Stimulated activated CD8-positive, alpha-beta memory T cell treated with anti-CD3 and anti-CD28 coated beads, Interleukin-4, amount 100 ng/mL, for 1 hour (primary cell): ENCODE measurements at places on chromosomes 4 and X.

- DNase-seq: no peak
Observed at GRCh38 chrX:57104406-57104805, 16.9 kb downstream of the SPIN2B start.

DNA sequence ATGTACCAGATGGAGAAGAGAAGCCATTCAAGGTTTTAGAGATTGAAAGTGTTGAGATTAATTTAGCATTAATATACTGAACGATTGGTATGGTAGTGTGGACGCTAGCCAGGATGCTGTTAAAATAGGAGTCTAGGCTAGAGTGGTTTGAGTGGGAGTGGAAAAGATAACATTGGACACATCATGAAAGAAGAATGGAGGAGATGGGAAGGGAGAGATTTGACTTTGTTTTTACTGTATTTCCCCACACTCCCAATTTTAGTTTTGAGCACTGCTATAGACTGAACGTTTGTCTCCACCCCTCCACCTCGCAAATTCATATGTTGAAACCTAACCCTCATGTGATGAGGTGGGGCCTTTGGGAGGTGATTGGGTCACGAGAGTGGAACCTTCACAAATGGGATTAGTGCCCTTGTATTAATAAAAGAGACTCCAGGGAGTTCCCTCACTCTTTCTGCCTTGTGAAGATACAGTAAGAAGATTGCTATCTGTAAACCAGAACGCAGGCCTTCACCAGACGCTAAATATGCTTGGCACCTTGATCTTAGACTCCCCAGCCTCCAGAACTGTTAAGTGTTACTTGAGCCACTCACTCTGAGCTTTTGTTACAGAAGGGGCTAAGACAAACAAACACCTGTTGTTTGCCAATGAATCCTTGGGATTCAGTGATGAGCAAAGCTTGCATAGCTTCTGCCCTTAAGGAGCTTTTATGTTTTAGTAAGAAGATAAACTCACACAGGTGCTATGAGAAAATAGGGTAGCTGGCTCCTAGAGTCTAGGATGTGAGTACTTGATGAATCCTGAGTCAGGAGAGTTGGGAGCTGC is 25.8 kb downstream of the USP9X start:
- no peak for DNase-seq

GRCh38 chr4:16916719-16917337 is 18.4 kb upstream of the LDB2 start:
- DNase-seq: peak; percentile 20

DNA sequence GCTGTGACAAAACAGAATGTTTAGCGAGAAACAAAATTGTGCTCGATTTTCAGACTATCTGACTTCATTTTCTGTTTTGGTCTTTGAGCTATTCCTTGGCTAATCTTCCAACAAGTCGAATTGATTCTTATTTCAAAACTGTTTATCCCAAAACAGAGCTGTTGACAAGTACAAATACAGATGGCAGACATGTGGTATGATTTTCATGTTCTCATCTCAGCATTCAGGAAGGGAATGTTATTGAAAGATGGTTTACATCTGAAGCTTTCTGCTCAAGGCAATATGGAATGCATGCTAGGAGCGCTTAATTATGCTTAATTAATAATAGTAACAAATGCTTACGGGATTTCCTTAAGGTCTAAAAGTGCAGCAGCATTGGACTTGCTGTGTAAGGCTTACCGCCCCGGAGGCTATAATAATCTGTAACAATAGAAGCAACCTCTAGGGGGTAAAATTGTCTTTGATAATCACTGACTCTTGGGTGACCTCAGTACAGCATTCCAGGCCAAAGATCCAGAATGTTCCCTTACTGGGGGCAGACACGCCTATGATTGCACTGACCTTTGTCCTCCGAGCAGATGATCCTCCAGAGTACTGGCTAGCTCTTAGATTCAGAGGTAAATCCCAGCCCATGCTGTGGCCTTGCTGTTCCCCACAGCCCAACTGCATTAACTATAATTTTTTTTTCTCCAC is 16.4 kb downstream of the LSM6 start:
- no peak for DNase-seq

DNA sequence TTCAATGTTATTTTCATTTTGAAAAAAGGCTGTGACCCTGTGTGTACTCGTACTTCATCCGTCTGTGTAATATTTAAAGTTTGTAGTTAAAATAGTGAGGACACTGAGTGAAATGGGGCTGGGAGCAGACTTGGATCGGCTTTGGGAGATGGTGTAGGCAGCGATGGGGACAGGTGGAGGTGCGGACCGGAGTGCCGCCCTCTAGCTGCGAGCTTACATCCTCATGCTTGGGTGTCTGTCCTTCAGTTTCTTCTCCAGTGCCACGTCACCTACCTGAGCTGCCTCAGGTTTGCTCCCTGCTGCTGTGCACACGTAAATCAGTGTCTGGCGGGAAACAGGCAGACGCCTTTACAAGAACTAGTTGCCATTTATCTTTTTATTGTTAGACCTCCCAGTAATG is 146.1 kb downstream of the GPR143 start:
- DNase-seq: no peak

- no peak for DNase-seq
Observed at GRCh38 chrX:10906866-10907265, 204.3 kb upstream of the HCCS start.

GRCh38 chr4:110742143-110742542 is 119.3 kb upstream of the PITX2 start:
- DNase-seq: no peak

DNA sequence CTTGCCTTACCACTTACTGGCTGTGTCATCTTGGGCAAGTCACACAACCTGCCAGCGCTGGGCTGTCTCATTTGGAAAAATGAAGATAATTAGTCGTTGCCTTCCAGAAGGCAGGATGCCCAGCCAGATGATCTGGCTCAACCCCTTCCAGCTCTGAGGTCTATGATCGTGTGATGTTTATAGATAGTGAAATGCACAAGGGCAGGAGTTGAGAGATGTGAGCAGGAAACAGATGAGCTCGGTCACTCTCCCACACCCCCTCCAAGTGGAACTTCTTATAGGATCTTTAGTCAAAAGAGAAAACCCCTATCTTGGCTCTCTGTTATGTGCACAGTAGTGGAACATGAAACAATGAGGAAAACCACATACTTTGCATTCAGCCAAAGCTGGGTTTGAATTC is 336.8 kb upstream of the PPARGC1A start:
- no peak for DNase-seq
